ENCODE measurements at places on chromosomes 13 and 19. TPM values are rescaled to one million over a fixed set of nuclear protein-coding genes. Genes with fewer than 3 reads are reported as not detected.

DNA sequence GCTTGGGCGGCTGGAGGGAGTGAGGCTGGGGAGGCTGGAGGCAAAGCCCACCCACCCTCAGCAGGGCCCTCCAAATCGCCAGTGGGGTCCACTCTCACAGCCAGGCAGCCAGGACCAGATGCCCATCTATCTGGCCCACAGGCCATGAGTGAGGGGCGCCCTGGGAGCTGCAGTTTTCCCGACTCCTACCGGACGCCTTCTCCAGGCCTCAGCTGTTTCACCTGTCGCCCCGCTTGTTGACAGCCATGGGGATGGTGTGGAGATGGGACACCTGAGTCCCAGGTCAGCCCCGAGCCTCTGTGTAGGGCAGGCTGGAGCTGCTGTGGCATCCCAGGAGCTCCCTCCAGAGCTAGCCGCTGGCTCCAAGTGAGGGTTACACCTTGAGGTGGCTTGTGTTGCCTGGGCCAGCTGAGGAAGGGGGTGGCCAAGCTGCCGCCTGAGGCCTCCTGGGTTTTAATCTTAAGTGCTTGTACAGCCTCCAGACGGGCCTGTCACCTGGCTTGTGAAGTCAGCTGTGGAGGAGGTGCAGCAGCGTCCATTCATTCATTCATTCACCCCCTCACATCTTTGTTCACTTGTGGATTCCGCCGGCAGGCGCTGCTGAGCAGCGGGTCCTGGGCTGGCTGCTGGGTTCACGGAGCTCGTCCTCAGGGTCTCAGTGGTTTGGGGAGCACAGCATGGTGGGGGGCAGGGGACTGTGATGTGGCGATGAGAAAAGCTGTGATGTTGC is 52.0 kb downstream of the COMP start:
- DNase-seq, result no peak

- DNase-seq, result no peak
These were observed 2.5 kb downstream of the COX6B1 start for GRCh38 chr19:35650581-35650980.

GRCh38 chr13:31846182-31846938 is 107.0 kb downstream of the RXFP2 start:
- peak; percentile 94 for DNase-seq

- no peak for DNase-seq
These were observed 18.0 kb upstream of the ZNF681 start for GRCh38 chr19:23776507-23777205.

- DNase-seq, result no peak
These were observed 44.9 kb downstream of the ESD start for GRCh38 chr13:46751811-46752635.

CEACAM7 gene
- not detected for total RNA-seq

KLK1 gene
- 4.6 TPM for total RNA-seq

SOX1 gene
- not detected for total RNA-seq

Data from HT-29 (cell line).